ENCODE measurements at places on chromosomes 2 and 18.
A peak's percentile ranks its signal among the peaks of the same experiment; 100 is the strongest.

DNA sequence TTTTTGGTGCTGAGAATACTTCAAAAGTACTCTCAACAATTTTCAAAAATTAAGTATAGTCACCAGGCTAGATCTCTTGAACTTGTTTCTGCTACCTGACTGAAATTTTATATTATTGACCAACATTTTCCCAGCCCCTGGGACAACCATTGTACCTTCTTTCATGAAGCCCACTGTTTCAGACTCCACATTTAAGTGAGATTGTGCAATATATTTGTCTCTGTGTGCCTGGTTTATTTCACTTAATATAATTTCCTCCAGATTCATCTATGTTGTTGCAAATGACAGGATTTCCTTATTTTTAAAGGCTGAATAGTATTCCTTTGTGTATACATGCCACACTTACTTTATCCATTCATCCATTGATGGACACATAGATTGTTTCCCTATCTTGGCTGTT lies 354.2 kb upstream of the VRK2 start:
- DNase-seq: no peak

- no peak for DNase-seq
Observed at GRCh38 chr18:7367336-7367735, 136.4 kb downstream of the LRRC30 start.

GRCh38 chr2:9214873-9215272 lies 8.3 kb downstream of the ASAP2 start:
- DNase-seq: no peak

- DNase-seq: no peak
Observed at GRCh38 chr18:1062588-1062987, 157.9 kb downstream of the ADCYAP1 start.

- peak; percentile 26 for DNase-seq
Observed at GRCh38 chr2:101758001-101758400, 60.5 kb downstream of the MAP4K4 start.

- DNase-seq: no peak
Observed at GRCh38 chr2:113829761-113830160, 60.1 kb upstream of the ACTR3 start.

- no peak for DNase-seq
Observed at GRCh38 chr18:33670029-33670428, 92.0 kb downstream of the ASXL3 start.

DNA sequence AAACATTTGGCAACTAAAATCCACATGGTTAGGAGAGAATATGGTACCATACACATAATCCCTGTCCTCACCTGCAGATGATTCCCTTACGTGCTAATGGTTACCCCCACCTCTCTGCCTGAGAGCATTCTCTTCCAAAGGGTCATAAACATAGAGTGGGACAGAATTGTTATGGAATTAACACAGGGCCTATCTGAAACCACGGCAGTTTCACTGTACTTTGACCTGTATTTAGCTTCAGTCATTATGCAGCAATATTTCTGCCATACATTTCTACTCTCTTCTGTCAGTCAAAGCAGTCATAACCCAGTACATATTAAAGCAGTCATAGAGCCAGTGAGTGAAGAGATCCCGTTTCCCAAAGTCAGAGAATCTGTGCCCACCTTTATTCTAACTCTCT lies 1128.9 kb upstream of the NXPH2 start:
- DNase-seq: no peak

GRCh38 chr18:2218101-2218500 lies 353.2 kb downstream of the METTL4 start:
- DNase-seq: no peak

DNA sequence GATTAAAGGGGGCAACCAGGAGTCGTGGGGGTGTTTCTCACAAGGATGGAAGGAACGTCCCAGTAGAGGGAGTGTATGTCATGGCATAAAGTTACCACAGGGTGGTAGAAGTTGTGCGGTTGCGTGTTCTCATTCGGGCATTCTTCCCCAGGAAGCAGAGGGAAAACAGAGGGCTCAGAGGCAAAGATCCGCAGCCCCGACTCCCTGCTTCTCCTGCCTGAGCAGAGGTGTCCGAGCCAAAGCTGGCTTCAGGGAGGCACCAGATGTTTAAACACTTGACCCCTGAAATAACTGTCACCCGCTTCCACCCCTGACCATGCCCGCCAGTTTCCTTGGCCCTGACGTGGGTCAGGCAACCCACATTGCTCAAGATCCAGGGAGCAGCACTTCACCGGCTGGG lies 83.7 kb downstream of the EN1 start:
- DNase-seq: no peak

DNA sequence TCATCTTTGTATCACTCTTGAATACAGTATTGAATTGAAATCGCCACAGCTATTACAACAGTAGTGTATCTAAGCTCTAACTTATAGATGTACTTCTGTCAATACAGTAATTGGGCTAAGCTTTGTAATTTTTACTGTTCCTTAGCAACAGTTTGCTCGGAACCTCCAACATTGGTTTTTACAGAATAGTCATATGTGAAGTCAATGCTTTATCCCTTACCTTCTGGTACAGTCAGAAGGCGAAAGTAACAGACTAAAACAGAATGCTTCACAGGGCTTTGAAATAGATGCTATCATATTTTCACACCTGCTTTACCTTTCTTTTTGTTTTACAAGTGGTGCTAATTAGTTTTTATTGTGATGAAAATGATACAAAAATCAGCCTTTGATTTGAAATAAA lies 46.9 kb upstream of the CYP20A1 start:
- DNase-seq: no peak

DNA sequence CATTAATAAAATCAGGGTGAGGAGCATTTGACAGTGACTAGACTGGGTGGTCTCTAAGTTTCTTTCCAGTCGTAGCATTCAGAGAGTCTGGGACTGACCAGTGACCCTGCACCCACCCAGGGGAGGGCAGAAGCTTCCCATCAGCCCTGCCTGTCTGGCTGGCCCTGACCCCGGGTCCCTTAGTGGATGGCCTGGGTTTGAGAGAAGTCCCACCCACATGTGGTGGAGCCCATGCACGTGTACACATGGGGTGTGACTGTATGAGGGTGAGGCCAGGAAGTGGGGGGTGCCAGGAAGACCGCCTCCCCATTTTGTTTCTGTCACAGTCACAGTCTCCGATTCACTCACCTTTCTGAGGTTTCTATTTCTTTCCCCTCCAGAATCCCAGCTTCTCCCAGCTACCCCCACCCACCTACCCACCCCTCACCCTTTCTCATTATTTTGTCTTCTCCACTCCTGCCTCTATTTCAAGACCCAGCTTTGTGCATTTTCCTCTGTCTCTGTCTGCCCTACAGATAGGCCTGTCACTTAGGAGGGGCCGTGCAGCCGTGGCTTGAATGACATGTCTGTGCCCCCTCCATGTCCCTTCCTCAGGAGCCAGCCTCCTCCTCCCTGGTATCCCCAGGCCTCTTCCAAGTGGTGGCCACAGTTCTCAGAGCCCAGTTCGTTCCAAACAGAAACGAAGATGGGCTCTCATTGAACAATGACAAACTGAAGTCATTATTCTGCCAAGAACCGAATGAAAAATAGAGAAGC lies 13.6 kb downstream of the CIB4 start:
- no peak for DNase-seq

All from stimulated activated CD4-positive, alpha-beta T cell treated with anti-CD3 and anti-CD28 coated beads, Interleukin-4, amount 100 ng/mL, for 48 hours (primary cell).